ENCODE measurements at places on chromosomes 5 and 9. TPM values are rescaled to one million over a fixed set of nuclear protein-coding genes. Genes with fewer than 3 reads are reported as not detected.
A peak's percentile ranks its signal among the peaks of the same experiment; 100 is the strongest.

DNA sequence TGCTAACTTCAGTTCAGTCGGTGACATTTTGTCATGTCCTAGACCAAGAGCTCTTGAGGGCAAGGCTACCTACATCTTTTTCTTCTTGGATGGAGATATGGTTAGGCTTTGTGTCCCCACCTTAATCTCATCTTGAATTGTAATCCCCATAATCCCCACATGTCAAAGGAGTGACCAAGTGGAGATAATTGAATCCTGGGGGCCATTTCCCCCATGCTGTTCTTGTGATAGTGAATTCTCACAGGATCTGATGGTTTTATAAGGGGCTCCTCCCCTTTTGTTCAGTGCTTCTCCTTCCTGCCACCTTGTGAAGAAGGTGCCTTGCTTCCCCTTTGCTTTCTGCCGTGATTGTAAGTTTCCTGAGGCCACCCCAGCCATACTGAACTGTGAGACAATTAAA lies 2.1 kb upstream of the CFAP90 start:
- no peak for DNase-seq

Gene CATSPER3
- 0.37 TPM for polyA plus RNA-seq

Gene HTR1A
- not detected for polyA plus RNA-seq

- peak; percentile 93 for DNase-seq
Measured at GRCh38 chr9:133683586-133684120, 47.5 kb downstream of the DBH start.

Gene STPG3
- not detected for polyA plus RNA-seq

GRCh38 chr9:22169243-22169642 lies 160.1 kb upstream of the CDKN2B start:
- no peak for DNase-seq

DNA sequence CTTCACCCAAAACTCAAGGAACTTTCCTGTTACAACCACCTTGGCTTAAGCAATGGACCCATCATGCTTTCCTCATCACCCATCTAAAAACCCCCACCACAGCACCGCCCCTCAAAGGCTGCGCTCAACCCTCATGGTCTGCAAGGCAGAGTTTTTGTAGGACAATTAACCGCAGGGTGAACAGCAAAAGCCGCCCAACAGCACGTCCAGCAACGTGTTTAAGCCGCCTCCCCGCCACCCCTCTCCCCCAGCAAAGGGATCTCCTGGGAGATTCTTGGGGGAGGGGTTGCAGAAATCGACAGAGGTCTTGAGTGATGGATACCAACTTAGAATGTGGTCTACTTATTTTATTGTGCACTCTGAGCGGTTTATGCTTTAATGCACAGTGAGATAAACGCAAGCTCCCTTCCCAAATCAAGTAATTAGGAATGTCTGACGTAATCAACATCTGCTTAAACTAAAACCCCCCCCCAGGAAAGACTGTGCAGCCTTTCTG lies 1.9 kb downstream of the ROR2 start:
- peak; percentile 44 for DNase-seq

Gene EPB41L4A
- polyA plus RNA-seq = 0.31 TPM

Gene CCL27
- polyA plus RNA-seq = 0.10 TPM

- peak; percentile 56 for DNase-seq
Measured at GRCh38 chr9:113998525-113999255, 79.4 kb downstream of the AMBP start.

Gene ZBED3
- polyA plus RNA-seq = 5.8 TPM

Gene SMIM33
- polyA plus RNA-seq = not detected

Gene ARAP3
- 5.5 TPM for polyA plus RNA-seq

Gene PCDHGA12
- polyA plus RNA-seq = 0.05 TPM

Gene BSPRY
- polyA plus RNA-seq = 0.03 TPM

DNA sequence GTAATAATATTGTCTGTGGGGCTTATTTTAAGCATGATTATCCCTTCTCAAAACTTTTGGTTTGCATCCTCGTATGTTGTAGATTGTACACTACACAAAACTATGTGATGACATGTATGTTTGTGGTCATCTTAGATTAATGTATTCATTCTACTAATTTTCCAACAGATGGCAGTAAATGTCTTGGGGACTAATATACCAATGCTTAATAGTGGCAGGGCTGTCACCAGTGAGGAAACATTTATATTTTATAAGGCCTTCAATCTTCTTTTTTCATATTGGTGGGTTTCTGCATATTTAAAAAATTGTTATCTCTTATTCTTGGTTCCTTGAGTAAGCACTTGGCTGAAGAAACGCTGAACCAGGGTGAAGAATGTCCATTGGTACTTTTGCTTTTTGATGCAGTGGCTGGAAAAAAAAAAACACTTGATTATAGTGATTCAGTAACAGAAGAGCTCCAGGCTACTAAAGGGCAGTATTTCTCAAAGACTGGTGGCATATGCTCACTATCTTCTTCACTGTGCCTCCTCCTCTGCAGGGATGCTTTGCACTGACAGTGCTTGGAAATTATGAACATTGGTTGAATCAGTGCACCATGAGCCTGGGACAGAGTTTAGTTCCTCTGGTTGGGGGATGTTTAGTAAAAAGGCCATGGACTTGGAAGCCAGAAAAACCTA lies 530.3 kb downstream of the RASEF start:
- DNase-seq = peak; percentile 28

DNA sequence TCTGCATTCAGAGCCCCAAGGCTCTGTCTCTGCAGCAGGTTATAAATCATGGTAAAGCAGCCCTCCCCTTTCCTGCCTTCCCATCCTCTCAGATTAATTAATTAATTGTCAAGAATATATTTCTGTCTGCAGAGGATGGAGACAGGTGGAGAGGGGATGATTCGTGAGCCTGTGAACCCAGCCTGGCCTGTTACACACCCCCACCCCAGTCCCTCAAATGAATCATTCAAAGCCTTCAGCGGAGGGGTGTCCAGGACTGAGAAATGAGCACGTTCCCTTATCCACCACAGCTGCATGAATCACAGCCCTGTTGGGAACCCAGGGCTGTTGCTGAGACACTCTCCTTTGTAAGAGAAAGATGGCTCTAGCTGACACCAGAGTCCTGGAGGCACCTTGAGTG lies 56.0 kb downstream of the NIPAL4 start:
- no peak for DNase-seq

Gene RETREG1
- 0.43 TPM for polyA plus RNA-seq

- no peak for DNase-seq
Measured at GRCh38 chr5:92378966-92379611, 996.0 kb upstream of the ARRDC3 start.

Gene SNCAIP
- polyA plus RNA-seq = 0.08 TPM

DNA sequence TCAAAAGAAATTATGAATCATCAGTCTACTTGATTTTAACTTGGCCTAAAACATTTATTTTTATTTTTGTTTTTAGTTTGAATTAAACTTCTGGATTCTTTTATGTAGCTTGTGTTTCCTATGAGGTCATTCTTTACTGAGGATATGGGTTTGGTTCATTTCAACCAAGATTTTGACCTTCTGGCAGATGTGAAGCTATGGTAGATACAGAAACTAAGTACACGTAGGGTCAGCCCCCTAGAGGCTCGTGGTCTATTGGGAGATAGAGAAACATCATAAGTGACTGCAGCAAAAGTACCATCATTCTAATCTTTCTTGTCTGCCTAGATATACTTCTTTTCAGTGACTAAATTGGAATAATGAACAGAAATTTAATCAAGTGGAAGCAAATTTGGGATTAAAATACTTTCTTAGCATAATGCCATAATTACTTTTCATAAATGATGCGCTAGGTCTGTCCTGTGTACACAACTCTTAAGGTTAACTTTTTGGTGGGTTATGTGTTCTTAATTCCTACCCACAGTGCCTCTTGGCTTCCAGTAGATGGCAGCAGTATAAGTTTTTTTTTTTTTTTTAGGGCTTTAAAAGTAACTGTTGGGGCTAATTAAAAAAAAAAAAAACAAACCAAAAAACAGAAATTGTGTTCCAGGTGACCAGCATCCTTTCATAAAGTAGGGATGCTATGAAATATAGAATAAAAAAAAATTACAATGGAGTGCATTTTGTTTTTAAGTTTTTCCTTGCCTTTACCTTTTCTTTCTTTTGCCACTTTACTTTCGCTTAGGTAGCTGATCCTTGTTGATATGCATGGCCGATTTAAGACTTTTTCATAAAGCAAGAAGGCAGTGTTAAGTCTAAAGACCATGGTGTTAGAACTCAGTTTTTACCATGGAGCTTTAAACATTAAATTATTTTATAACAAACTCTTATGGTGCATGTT lies 49.9 kb downstream of the LRRTM2 start:
- DNase-seq = peak; percentile 61

Gene NEUROG1
- polyA plus RNA-seq = not detected

- DNase-seq = no peak
Measured at GRCh38 chr9:13332571-13332970, 53.1 kb upstream of the MPDZ start.

DNA sequence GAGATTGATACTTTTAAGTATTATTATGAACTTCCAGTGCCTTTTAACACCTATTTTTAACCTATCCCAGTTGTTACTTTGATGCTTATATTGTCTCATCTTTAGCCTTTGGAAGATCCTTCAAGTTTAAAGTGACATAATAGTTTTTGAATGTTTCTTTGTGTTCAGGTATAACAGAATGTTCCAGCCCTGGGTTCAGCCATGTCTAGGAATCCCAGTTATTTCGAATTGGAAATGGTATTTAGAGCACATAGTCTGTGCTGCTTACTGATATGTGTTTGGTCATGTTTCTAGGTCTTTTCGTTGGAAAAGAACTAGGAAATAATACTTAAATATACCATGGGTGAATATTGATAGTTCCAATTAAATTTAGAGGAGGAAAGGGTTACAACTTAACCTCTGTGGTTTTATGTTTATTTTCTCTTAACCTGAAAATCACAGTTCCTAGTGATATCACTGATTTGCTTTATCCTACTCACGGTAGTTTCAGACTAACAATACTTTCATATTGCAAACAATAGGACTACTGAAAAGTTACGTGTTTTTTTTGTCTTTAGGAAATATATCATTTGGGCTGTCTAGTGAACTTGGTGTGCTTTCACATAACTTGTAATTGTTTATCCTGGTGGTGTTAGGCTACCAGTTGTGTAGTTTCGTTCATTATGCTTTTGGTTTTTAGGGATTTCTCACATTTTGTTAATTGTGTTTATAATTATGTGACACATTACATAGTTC lies 37.8 kb downstream of the UHRF2 start:
- DNase-seq = no peak
